Body of pancreas (tissue), 4 donors: ENCODE measurements at places on chromosomes 4 and X. TPM values are rescaled to one million over a fixed set of nuclear protein-coding genes. Genes with fewer than 3 reads are reported as not detected.

DNA sequence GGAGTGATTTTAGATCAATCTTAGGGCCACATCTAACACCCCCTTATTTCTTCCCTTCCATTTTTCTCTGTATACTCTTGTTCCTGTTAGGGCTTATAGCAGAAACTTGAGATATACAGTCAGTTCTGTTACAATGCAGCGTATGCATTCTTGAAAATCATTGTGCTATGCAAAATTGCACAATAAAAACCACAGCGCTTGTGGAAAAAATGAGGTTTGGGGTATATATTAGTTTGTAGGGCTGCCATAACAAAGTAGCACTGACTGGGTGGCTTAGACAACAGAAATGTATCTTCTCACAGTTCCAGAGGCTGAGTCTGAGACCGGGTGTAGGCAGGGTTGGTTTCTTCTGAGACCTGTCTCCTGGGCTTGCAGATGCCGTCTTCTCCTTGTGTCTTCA, 59.0 kb downstream of the WWC2 start:
- DNase-seq, result no peak

GRCh38 chr4:6217716-6218381, 17.5 kb upstream of the JAKMIP1 start:
- DNase-seq, result no peak

DNA sequence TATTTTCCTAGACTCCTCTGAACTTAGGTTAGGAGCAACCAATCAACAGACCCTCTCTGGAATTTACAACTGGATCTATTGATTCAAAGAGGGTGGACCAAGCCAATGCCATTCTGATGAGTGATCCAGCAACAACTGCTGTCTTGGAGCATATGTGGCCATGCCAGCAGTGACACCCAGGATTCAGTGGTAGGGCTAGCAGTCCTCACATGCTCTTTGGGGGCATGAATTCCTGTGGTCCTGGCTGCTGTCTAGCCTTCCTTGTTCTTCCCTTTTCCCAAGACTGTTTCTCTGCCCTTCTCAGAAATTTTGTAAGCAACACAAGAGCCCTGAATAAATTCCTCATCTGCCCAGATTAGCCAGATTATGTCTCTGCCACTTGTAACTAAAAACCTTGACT, 61.5 kb upstream of the GATB start:
- DNase-seq, result no peak

DNA sequence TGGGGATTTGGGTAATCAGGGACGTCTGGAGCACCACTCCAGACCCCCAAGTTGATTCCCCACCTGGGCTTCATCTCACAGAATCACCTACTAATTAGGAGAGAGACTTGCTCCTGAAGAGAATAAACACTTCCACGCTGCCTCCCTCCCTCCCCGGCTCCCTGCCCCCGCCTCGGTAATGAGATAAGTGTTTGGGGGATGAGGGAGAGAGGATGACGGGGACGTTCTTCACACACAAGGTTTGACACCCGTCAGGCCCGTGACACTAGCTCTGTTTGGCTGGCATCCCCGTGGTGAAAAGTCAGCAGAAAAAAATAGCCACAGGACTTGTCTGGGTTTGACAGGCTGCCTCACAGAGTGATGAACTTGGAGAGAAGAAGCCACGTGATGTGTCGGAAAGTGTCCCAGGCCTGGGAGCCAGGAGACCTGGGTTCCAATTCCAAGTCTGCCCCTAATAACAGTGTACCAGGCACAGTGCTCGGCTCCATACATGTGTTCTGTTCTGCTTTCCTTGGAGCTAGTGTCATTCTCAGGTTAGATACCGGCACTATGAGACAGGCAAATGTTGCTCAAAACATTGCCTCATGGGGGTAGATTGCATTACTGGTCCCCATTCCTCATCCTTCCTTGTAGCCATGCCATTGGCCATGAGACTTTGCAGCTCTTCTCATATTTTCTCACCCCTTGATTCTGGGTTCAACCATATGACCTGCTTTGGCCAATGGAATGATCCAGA, 578.0 kb downstream of the BCOR start:
- DNase-seq, result no peak

DNA sequence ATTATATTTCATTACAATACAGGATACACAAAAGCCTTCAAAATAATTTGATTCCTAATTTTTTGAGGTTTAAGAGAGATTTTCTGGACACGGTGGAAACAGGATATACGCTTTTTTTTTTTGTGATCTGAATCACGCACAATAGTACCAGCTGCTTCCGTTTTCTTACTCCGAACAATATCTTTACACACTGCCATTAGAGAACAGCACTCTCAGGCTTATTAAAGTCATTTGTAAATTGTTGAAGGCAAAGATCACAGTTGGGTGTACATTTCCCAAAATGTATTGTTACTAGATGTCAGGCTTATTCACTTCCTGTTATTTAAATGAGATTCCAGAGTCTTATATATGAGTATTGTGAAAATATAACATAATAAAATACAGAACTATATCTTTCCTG, 71.5 kb downstream of the TMEM47 start:
- no peak for DNase-seq

GRCh38 chrX:120358737-120359456, 3.0 kb upstream of the ATP1B4 start:
- no peak for DNase-seq

DNA sequence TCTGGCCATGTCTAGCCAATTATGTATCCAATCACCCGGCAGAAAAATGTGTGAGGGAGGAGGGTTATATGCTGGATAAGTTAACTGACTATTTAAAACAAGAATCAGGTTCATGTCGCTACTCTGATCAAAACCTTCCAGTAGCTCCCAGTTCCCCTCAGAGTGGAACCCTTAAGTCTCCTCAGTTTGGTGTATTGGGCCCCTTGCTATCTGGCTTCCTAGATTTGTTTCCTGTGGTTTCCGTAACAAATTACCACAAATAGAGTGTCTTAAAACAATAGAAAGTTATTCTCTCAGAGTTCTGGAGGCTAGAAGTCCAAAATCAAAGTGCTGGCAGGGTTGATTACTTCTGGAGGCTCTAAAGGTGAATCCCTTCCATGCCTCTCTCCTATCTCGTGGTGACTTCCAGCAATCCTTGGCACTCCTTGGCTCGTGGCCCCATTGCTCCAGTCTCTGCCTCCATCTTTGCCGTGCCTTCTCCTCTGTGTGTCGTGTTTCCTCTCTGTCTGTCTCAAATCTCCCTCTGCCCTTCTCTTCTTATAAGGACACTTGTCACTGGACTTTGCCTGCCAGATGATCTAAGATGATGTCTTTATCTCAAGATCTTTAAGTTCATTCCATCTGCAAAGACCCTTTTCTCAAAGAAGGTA, 10.5 kb upstream of the ENPP6 start:
- DNase-seq, result no peak

- no peak for DNase-seq
Measured at GRCh38 chrX:129347291-129347690, 176.0 kb downstream of the SMARCA1 start.

Gene NXF2
- not detected for total RNA-seq
